ENCODE measurements at places on chromosomes 16 and 17.

DNA sequence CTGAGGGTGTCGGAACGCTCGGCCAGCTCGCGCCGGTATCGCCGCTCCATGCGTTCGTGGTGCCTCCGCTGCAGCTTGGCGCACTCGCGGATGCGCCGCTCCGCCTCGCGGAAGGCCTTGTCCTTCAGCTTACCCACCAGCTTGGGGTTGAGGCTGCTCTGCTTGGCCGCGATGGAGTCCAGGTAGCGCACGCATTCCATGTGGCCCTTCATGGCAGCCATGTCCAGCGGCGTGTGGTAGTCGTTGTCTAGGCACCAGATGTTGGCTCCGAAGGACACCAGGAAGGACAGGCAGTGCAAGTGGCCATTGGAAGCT lies 2.8 kb downstream of the USH1G start:
- DNase-seq = no peak

DNA sequence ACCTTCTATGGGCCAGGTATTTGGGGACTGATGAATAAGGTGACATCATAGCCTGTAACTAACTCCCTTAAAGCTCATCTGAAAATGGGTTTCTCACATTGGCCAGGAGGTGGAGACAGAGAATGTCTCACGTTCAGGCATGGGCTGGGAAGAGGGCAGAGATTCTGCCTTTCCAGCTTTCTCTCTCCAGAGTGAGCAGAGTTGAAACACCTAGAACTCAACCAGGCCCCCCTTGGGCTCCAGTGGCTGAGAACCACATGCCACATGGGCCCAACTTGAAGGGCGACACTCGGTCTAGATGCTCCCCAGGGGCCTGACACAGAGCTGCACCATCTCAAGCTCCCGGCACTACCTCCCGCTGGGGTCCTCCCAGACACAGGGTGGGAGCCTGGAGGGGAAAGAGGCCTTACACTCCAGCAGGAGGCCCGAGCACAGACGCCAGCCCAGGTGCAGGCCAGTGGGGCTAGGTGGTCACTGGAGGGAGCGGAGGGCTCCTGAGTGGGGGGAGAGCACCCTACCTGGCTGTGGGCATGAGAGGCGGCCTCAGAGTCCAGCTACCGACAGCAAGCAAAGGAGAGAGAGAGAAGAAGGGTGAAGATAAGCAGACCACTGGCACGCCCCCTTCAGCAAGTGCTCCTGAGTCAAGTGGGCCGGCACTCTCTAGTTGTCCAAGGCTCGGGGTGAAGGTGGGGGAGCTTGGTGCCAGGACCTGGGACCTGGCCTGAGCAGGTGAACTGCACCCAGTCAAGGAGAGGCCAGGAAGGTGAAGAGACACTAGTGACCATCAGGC lies 55.9 kb downstream of the MYO18A start:
- DNase-seq = peak; percentile 37

GRCh38 chr16:81003610-81004460 lies 2.9 kb downstream of the CMC2 start:
- no peak for DNase-seq

DNA sequence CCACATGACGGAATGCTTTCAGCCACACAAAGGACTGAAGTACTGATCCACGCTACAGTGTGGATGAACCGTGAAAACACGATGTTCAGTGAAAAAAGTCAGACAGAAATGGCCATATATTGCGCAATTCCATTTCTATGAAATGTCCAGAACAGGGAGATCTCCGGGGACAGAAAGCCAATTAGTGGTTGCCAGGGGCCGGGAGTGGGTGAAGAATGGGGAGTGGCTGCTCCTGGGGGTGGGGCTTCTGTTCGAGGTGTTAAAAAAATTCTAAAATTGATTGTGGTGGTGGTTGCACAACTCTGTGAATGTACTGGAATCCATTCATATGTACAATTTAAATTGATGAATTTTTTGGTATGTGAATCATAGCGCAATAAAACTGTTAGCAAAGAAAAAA lies 154.8 kb upstream of the HSBP1 start:
- DNase-seq = no peak

DNA sequence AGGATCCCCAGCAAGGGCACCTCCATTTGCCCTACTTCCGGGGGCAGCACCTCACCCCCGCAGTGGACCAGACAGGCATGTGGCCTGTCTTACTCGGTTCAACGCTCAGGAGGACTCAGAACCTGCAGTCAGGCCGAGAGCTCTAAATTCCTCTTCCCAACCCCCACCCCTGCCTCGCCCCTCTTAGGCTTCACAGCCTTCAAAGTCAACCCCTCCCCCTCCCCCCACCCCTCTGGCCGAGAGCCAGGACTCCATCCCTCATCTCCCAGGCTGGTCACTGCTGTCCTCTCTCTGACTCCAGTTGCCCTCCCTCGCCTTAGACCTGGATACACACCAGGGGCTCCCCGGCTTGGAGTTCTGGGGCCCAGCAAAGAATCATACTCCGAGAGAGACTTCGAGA lies 8.1 kb upstream of the HS3ST6 start:
- DNase-seq = no peak

GRCh38 chr16:67461600-67462278 lies 19.2 kb downstream of the ATP6V0D1 start:
- no peak for DNase-seq

- DNase-seq = no peak
Measured at GRCh38 chr16:19888834-19889233, 4.2 kb upstream of the GPRC5B start.

DNA sequence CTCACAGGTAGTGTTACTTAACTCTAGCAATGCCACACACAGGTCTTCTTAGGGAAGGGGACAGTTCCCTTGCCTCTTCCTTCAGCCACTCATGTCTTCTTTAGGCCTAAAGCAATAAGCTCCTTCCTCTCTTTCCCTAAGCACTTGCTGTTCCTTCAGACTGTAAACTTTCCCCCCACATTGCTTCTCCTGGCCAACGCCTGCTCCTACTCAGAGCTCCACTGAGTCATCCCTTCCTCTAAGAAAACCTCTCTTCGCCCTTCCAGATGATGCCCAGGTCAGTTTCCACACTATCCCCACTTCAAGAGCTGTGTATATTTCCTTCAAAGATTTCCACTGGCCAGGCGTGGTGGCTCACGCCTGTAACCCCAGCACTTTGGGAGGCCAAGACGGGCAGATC lies 12.5 kb upstream of the EPOP start:
- no peak for DNase-seq

DNA sequence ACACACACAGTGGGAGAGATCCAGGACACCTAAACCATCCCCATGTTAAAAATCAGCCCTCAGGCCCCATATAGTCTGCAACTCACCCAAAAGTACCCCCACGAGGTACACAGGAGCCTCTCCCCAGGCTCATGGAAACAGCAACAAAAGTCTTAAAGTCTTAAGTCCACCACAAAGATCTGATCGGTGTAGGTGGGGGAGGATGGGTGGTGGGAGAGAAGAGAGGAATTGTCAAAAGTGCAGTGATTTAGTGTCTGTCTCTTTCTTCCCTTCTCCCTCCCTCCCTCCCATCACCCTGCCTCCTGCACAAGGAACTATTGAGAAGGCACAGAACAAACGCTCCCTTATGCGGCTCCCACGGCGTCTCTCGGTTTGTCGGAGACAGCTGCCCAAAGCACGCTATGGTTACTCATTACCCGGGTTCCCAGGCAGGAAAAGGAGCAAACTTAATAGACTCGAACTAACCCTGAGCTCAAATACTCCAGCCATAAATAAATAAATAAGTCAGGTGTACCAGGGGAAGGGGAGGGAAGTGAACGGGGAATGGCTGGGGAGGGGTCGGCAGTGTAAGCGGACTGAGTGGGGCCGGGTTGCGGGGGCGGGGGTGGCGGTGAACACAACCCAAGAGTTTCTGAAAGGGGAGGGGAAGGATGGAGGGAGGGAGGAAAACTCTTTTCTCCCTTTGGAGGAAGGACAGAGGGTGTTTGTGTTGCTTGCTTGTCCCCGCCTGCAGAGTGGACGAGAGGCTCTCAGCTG lies 477.4 kb downstream of the SLC39A11 start:
- no peak for DNase-seq

- no peak for DNase-seq
Measured at GRCh38 chr17:74840989-74841666, 18.6 kb downstream of the GRIN2C start.

DNA sequence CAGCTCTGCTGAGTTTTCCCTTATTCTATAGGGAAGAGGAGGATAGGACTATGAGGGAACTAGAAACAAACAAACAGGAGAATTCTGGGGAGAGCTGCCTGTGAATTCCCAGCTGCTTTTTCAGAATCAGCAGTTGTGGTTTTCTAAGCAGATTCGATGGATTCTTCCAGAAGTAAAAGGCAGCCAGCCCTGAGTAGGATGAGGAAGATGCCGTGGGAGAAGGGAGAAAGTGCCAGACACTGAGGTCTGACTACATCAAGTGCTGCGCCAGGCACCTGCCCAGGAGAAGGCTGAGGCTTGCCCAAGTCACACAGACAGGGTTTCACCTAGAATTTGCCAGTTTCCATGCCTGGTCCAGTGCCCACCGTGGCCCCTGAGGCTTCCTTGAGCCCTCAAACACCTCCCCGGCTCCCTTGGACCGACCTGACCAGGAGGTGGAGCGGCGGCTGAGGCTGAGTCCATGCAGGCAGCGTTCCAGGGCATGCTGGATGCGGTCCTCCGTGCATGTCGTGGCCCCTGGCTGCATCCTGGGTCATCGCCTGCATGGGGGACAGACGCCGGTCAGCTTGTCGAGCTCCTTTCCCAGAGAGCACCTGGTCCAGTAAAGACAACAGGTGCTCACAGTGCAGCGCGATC lies 43.6 kb upstream of the PIK3R6 start:
- DNase-seq = no peak

DNA sequence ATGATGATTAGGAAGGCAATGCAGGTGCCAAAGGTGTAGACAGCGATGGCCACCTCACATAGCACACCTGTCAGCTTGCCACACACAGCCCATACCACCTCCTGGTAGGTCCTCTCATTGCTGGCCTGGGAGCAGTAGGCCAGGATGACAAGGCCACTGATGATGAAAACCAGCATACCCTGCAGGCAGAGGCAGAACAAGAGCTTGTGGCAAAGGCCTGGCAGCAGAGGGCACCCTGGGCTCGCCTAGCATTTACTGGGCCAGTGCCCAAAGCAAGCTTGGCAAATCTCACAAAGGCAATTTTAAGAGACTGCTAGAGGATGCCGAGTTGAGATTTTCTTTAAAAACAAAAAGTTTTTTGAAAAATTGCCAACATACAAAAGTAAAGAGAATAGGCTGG lies 5.9 kb downstream of the SLC38A7 start:
- DNase-seq = no peak

- DNase-seq = no peak
Measured at GRCh38 chr17:75269844-75270217, 1.2 kb downstream of the MIF4GD start.

DNA sequence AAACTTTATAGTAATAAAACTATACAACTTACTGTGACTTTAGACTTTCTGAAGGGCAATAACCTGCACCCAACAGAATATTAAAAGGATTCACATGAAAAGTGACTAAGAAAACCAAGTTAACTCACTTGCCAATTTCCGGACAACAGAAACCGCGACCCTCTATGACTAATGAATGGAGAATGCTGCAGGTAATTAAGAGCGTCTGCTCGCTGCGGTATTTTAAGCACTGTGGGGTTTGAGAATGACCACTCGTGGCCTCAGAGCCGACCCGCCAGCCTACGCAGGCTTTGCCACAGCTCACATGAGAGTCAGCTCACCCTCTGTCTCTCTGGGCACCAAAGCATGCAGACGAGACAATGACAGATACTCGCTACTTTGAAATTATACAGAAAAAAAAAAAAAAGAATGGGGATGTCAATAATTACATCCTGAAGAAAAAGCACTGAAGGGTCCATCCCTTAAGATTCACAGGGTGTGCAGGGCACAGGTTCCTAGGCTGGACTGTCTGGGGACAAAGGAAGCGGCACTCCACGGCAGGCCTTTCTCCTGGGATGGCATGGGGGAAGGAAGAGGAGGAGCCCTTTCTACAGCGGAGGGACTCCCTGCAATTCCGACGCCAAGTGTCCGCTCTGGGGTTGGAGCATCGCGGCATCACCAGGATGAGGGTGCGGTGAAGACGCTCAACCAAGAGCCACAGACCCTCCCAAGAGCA lies 35.0 kb downstream of the ZCCHC14 start:
- peak; percentile 63 for DNase-seq

GRCh38 chr17:39954876-39955275 lies 7.9 kb upstream of the GSDMA start:
- DNase-seq = no peak

DNA sequence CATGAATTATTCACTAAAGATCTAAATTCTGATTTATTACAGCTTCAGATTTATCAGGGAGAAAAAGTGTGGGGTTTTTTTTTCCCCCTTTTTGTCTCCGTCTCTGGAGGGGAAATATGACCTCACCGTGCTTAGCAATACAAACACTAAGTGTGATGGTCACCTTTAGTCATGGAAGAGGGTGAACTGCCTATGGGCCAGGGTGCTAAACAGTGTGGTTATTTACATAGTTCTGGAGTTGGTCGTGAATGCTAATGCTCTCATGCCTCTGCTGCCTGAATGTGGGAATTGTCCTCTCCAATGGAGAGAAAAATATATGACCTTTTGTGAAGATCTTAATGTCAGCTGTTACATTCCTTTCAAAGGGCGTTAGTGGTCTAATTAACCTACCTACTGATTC lies 44.8 kb upstream of the MSI2 start:
- no peak for DNase-seq

- DNase-seq = no peak
Measured at GRCh38 chr17:57752031-57752905, 7.2 kb upstream of the CCDC182 start.

GRCh38 chr17:75199886-75200618 lies 5.4 kb upstream of the NUP85 start:
- DNase-seq = no peak

GRCh38 chr16:9119795-9120194 lies 28.4 kb downstream of the HAPSTR1 start:
- DNase-seq = no peak

- no peak for DNase-seq
Measured at GRCh38 chr17:17724307-17725010, 43.2 kb downstream of the RAI1 start.

DNA sequence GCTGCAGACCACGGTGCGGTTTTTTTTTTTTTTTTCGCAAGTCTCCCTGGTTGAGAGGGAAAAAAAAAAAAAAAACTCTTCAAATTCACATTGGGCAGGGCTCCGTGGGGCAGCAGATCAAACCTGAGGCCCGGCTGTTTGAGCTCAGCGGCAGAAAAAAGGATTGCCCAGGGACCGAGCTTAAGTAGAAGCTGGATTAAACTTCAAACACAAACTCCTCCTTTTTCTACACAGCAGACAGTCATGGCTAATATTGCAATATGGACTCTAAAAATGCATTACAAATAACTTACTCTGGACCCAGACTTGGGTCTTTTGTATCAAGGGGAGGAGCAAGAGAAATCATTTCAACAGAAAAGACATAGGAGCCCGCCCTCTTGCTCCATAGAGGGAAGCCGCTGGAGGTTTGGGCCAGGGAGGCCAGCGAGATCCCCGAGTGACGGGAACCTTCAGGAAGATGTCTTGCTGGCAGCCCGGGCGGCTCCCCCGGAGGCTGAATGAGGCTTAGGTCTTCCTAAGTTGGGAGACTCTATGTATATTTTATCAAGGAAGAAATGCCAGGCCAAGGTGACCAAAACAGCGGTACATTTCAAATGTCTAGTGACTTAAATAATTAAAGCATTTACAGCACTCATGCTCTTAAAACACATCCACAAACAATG lies 167.7 kb downstream of the ZNF423 start:
- DNase-seq = no peak

- peak; percentile 80 for DNase-seq
Measured at GRCh38 chr17:50919321-50920040, 53.3 kb upstream of the TOB1 start.

GRCh38 chr17:385178-385835 lies 32.7 kb upstream of the RPH3AL start:
- DNase-seq = no peak

All from T1000 (cell line).